Epithelial cell of proximal tubule (primary cell): ENCODE measurements at places on chromosomes 11 and 22. TPM values are rescaled to one million over a fixed set of nuclear protein-coding genes. Genes with fewer than 3 reads are reported as not detected.

The PGA3 gene
- total RNA-seq = not detected in 2 replicates

The API5 gene
- total RNA-seq = 93.9 and 101 TPM in 2 replicates

The OR51E2 gene
- total RNA-seq = not detected in 2 replicates

The ESAM gene
- total RNA-seq = 1.8 and 9.9 TPM in 2 replicates

The APOL4 gene
- total RNA-seq = 0.07 TPM in 1 of 2 replicates, not detected in the other

The NEAT1 gene
- total RNA-seq = 6.4 and 27.0 TPM in 2 replicates

The BIK gene
- total RNA-seq = 12.4 and 18.3 TPM in 2 replicates

The C22orf42 gene
- not detected in 2 replicates for total RNA-seq

The OR51B4 gene
- total RNA-seq = not detected in 2 replicates

The HSD17B12 gene
- total RNA-seq = 49.5 and 65.0 TPM in 2 replicates

The BRSK2 gene
- total RNA-seq = 0.06 and 0.22 TPM in 2 replicates

The MRPL23 gene
- 92.1 and 251 TPM in 2 replicates for total RNA-seq

The A4GALT gene
- 16.2 and 17.8 TPM in 2 replicates for total RNA-seq

The SLC7A4 gene
- total RNA-seq = 0.29 and 1.8 TPM in 2 replicates

The HTR3B gene
- total RNA-seq = not detected in 2 replicates

The ADM gene
- total RNA-seq = 41.2 and 74.2 TPM in 2 replicates

The TYMP gene
- 7.6 and 13.1 TPM in 2 replicates for total RNA-seq

The HIC2 gene
- 4.4 and 5.3 TPM in 2 replicates for total RNA-seq

The CARD10 gene
- 60.0 and 63.8 TPM in 2 replicates for total RNA-seq

The FDXACB1 gene
- total RNA-seq = 1.1 and 3.8 TPM in 2 replicates

The RIMBP3B gene
- total RNA-seq = 0.29 TPM in 1 of 2 replicates, not detected in the other
